ENCODE measurements at places on chromosomes 6 and 20. TPM values are rescaled to one million over a fixed set of nuclear protein-coding genes. Genes with fewer than 3 reads are reported as not detected.

The SIRPB1 gene
- 1.2 TPM for total RNA-seq

The SLC17A1 gene
- not detected for total RNA-seq

The ULBP2 gene
- total RNA-seq: 3.2 TPM

The MCCD1 gene
- not detected for total RNA-seq

The FHL5 gene
- not detected for total RNA-seq

The LAMA5 gene
- total RNA-seq: 2.2 TPM

The PPIL6 gene
- total RNA-seq: 5.3 TPM

The CRIP3 gene
- 0.59 TPM for total RNA-seq

The SLC22A23 gene
- total RNA-seq: 16.2 TPM

The SPATA2 gene
- total RNA-seq: 3.2 TPM
